Activated T-helper 1 cell treated with Interleukin-2 at 50 U/mL for 16 hours (primary cell): ENCODE measurements at places on chromosomes 2 and 18.

DNA sequence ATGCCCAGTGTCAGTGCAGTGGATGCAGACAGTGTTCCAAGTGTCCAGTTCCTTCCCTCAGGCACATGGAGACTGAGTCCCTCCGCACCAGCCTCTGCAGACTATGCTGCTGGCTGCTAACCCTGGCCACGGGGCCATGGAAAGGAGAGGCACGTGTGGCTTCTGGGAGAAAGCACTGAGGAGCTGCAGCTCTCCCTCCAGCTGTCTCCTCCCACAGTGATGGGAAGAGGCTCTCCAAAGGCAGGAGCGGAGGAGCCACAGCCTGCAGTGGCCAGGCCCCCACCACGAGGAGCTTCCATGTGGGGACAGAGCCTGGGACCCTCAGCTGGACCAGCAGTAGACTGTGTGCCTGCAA lies 141.1 kb downstream of the NDUFA10 start:
- DNase-seq, result no peak

- no peak for DNase-seq
These were observed 28.8 kb upstream of the FIGN start for GRCh38 chr2:163764566-163764965.

DNA sequence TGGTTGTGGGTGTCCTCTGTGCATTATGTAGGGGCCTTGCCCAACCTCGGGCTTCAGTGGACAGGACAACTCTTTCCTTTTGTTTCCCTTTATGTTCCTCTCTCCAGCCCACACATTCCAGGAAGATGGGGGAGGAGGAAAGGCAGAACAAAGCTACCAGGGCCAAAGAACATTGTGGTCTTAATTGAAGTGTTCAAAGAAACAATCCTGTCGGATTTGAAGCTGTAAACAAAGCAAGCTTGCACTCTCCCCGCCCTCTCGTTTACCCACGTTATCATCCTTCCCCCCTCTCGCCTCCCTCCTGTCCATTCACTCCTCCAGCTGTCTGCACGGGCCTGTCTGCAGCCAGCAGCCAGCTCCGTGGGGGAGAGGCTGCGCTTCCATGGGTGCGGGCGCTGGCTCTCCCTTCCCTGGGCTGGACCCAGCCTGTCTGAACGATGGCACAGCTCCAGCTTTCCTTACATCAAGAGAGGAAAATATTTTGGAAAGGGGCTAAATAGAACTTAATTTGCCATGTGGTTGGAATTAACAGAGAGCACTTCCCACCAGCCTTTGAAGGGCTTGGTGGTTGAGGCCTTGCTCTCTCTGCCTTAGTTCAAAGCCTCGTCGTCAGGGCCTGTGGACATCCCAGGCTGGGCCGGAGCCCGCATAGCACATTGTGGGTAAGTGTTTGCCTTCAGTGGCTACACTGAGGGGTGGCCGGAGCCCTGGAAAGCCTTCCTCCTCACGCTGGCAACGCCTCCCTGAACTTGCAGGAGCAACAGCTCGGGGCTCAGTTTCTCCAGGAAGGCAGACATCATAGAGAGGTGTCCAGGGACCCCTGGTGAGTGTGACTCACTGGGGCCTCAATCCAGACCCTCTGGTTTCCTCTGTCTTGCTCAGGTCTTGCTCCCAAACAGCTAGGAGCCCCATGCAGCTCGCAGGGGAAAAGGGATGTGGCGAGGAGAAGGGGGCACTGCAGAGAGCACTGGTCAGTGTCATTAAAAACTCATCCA lies 60.6 kb upstream of the HS6ST1 start:
- DNase-seq, result no peak

DNA sequence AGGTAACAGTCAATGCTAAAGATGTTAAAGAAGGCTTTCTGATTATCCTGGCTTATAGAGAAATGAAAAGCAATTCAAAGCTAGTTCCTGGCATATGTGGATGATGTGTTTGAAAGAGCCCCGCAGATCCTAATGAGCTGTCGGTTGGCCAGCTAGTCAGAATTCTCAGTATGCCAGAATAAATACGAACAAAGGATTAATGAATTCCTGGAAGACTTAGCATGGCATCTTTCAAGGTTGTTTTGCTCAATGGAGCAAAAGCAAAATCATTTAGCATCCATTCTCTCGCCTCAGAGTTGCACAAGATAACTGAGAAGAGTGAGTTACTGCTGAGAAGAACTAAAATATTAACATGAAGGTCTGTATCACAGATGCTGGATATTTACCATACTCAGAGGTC lies 307.6 kb downstream of the RIT2 start:
- no peak for DNase-seq

DNA sequence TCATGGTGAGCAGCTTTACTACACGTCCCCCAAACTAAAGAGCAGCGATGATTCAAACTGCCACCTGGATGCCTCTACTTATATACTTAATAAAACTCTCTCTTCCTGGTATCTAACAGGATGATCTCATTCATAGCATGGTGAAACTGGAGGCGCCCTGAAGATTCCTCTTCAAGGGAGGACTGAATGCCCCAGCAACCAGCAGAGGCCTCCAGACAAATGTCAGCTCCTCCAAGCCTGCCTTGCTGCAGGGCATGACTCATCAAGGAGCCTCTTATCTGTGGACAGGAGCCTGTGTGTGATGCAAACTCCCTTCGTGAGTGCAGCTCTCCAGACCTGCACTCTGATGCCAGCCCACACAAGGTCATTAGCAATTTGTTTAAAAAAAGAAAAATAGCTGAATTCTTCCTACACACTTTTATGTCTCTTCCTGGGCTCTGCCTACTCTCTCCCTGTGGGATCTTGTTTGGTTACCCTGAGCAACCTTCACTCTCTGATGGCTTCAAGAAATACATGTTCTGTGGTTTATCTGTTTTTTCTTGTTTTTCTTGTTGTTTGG lies 30.2 kb downstream of the LONRF2 start:
- no peak for DNase-seq

DNA sequence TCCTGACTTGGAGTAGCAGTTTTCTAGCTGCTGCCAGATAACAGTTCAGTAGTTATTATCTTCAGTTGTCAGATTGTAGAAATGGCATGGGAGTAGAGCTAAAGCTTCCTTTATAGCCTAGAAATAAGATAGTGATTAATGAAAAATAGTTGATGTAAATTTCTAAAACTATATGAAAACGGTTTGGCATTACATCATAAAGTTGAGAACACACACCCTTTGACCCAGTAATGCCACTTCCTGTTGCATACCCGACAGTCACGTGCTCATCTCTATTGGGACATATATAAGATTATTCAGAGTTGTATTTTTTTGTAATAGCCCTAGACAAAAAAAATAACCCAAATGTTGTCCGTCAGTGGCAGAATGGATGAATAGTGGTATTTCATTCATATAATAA lies 39.4 kb upstream of the ASB1 start:
- DNase-seq, result no peak

- DNase-seq, result no peak
These were observed 32.1 kb downstream of the E2F6 start for GRCh38 chr2:11433822-11434221.

GRCh38 chr2:191404568-191404991 lies 159.4 kb downstream of the MYO1B start:
- DNase-seq, result no peak

DNA sequence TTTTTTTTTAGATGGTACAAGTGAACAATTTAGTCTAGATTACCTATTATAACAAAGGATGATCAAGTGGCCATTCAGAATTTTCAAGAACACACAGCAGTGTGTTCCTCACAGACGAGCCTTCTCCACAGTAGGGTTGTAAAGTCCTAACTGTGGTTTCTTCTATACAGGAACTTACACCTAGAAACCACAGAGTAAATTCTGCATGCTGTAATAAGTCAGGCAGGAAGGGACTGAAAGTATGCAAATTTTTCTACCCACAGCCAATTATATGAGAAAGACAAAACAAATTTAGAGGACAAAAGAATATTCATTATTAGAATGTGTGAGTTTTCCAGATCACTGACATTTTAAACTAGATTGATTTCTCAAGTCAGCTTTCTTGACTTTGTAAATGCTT lies 99.5 kb downstream of the RBMS1 start:
- DNase-seq, result no peak

GRCh38 chr2:107712857-107713256 lies 113.8 kb upstream of the RGPD4 start:
- DNase-seq, result no peak

GRCh38 chr18:69759046-69759445 lies 188.6 kb downstream of the CD226 start:
- DNase-seq, result no peak

DNA sequence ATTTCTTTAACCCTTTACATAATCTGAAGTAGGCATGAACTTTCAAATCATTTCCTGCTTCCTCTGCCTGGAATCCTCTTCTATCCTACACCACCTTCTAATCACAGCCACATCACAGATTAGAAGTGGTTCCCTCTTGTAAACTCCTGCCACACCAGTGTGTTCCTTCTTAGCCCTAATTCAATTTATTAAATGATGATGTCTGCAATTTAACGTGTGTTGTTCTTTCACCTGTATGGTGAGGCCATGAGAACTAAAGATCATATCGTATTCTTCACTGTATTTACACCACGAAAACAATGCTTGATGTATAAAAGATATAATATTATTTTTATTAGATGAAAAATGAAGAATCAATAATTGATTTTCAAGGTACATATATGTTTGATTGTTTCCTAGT lies 494.3 kb downstream of the EPHA4 start:
- DNase-seq, result no peak

DNA sequence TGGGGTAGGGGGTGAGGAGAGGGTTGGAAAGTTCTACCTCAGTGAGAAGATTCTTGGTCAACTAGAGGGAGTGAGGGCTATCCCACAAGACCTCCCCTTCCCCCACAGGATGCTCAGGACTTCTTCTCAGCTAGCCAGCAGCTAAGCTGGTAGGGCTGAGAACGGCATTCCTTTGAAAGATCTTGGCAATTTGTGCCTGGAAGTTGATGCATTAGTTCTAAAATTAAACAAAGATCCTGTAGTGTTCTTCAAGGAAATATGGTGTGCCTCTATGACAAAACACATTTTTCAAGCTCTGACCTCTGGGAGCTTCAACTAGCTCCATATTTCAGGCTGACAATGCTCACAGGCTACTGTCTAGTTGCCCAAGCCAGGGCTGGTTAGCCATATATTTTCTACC lies 2.3 kb downstream of the LYPD1 start:
- DNase-seq, result no peak

DNA sequence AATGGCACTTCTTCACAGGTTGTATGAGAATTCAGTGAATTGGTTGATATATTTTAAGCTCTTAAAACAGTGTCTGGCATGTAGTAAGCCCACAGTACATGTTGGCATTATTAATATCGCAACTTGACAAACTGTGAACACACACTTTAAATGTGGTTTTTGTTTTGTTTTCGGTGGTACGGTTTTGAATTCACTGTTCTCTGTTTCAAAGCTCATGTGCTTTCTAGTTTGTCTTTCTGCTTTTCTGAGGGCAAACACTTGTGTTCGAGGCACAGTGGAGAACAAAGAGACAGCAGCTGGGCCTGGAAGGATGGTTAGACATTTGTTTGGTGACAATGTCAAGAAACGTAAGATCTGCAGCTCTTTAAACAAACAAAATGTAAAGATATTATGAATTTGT lies 276.5 kb upstream of the MC4R start:
- no peak for DNase-seq

DNA sequence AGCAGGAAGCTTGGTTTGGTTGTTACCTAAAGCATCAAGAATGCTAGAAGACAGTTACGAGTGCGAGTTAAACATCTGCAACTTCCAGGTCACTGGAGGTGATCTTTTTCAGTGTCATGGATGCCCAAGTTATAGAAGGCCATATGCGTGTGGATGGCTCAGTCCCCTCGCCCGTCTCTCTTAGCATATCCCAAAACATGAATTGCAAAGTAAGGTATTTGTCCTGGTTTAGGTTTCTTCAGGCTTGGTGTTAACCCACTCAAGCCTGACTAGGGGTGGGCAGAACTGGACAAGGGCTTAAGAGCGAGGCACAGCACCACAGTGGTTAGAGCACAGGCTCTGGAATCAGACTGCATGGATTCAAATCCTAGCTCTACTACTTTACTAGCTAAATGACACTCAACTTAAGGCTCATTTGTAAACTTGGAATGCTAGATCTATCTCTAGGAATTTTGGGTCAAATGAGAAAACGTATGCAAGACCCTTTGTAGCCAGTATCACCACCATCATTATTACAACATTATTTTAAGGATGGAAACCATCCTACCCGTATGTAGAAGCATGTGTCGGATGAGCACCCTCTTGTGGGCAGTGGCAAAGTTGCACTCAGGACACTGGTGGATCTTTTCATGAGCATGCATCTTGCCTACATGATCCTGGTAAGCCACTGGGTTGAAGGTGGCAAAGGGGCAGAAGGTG lies 11.2 kb downstream of the ZNF142 start:
- peak; percentile 14 for DNase-seq

DNA sequence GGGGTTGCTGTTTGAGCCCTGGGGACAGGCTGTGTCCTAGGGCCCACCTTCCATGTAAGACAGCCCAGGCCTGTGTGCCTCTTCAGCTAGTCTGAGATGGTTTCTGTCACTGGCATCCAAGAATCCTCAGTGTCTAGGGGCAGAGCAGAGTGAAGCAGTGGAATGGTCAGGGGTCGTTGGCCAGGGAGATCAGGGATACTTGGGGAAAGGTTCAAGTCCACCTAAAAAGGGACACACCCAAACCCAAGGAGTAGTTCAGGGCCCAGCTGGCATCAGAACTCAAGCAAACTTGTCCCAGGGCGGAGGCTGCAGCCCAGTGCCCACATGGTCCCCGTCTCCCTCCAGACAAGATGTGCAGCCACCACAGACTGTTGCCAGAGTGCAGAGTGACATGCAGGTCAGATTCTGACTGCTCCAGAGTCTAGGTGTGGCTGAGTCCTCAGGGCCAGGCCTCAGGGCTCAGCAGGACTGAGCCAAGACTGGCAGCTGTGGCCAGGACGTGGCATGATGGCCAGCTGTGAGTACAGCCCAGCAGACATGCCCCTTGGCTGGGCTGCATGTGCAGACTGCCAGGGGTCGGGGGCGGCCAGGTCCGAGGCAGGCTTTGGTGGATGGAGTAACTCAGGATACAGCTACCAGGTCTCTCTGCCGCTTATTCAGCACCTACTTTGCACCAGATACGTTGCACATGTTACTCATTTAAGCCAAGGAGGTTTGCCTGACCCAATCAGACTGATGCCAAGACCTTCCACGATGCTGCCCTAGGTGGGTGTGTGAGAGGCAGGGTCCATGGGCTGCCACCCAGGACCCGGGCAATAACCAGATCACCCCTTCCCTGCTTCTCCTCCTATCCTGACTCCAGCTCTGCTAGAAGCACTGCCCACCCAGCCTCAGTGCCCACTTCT lies 146.6 kb downstream of the SMAD7 start:
- no peak for DNase-seq

- DNase-seq, result no peak
These were observed 74.0 kb downstream of the TMX3 start for GRCh38 chr18:68640861-68641260.
